ENCODE measurements at places on chromosomes 1 and 21.

DNA sequence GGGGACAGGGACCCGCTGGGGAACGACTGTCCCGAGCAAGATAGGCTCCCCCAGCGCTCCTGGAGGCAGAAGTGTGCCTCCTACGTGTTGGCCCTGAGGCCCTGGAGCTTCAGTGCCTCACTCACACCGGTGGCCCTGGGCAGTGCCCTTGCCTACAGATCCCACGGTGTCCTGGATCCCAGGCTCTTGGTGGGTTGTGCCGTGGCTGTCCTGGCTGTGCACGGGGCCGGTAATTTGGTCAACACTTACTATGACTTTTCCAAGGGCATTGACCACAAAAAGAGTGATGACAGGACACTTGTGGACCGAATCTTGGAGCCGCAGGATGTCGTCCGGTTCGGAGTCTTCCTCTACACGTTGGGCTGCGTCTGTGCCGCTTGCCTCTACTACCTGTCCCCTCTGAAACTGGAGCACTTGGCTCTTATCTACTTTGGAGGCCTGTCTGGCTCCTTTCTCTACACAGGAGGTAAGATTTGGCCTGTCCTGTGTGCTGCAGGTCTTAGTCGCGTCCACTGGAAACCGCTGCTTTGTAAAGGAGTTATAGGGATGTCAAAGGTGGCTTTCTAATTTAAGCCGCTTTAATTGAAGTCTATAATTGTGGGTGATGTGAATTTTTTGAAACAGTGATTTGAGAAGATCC lies 717 bp downstream of the UBIAD1 start:
- DNase-seq = no peak

- peak; percentile 83 for DNase-seq
Measured at GRCh38 chr1:244210884-244211558, 159.9 kb downstream of the ZBTB18 start.

DNA sequence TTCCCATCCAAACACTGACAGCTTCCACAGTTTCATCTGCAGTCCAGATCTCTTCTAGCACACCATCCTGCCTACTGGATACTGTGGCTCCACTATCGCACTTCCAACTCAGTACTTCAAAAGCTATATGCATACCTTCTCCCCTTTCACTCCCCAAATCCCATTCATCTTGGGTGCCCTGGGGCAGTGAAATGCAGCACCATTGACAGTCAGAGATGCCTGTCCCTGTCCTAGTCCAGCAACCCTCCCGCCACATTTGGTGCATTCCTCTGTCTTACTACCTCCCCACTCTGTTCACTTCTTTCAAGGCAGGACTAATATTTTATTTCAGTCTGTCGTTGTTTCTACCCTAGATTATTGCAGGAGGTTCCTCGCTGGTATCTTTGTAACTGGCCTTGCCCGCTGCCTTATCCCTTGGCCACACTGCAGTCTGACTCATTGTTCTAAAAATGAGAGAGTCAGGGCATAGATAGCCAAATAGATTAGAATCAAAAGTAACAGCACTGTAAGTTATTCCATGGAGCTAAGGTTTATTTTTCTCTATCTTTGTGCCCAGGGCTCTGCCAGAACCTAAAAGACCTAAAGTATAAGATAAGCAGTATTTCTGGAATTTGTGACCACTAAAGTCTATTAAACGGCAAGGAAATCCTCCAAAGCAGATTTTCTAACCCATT lies 96.7 kb downstream of the ESRRG start:
- peak; percentile 7 for DNase-seq

GRCh38 chr1:156203331-156203730 lies 9.4 kb downstream of the SLC25A44 start:
- DNase-seq = no peak

GRCh38 chr1:10867138-10867721 lies 70.8 kb upstream of the CASZ1 start:
- DNase-seq = peak; percentile 90

DNA sequence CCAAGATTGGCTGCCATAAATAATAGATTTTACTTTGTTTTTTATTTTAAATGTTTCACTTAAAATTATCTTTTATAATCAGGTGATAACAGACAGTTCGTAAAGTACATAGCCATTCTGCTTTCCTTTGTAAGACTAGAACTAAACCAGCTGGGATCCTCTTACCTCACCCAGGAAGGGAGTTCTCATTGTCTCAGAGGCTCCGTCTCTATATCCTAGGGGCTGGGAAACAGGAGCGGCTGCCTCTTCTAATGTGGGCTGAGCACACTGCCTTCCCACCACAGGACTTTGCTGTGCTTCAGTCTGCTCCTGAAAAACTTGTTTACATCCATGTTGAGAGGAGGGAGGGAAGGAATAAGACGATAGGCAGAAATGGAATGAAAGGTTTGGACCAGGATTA lies 45.6 kb upstream of the PGD start:
- peak; percentile 54 for DNase-seq

GRCh38 chr1:226950316-226950715 lies 10.2 kb downstream of the COQ8A start:
- no peak for DNase-seq

DNA sequence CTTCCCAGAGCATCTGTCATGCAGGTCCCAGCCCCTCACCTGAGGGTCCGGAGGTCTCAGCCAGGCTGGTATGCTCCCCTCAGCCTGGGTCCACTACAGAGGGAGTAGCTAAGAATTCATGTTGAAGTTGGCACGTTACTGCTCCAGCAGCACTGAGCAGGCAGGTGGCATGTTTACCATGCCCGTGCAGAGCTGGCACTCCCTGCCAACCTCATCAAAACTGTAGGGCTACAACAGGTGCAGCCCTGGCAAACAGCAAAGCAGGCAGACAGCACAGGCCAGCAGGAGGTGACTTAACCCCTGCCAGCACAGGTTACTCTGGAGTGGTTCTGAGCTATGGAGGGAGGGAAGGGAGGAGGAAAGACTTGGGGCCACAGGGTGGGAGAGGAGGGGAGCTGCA lies 46.4 kb downstream of the NUAK2 start:
- DNase-seq = no peak

DNA sequence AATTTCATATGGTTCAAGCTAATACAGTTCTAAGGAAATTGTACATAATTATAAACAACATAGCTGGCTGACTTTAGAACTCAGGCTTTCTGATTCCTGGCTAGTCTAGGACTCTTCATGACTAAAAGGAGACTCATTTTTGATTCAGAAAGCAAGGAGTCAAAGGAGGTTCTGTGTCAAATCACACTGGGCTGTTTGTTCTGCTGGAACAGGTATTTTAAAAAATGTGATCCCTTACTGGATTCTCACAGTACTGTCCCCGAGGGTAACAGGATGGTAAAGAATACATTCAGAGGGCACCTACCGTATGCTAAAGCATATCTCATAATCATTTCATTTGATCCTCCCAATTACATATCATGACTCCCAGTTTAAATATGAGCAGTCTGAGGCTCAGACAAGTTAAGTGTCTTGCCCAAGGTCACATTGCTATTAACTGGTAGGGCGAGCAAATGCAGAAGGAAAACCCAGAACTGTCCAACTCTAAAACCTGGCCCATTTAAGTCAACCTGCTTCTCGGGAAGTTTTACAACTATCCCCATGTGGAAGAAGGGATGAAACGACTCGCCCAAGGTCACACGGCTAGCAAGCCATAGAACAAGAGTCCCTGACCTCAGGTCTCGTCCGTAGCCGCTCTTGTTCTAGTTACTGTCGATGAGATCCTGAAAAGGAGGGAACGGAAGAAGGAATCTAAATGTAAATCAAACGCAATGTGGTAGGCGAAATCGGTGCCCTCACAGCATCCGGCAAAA lies 675 bp downstream of the MYSM1 start:
- DNase-seq = no peak

DNA sequence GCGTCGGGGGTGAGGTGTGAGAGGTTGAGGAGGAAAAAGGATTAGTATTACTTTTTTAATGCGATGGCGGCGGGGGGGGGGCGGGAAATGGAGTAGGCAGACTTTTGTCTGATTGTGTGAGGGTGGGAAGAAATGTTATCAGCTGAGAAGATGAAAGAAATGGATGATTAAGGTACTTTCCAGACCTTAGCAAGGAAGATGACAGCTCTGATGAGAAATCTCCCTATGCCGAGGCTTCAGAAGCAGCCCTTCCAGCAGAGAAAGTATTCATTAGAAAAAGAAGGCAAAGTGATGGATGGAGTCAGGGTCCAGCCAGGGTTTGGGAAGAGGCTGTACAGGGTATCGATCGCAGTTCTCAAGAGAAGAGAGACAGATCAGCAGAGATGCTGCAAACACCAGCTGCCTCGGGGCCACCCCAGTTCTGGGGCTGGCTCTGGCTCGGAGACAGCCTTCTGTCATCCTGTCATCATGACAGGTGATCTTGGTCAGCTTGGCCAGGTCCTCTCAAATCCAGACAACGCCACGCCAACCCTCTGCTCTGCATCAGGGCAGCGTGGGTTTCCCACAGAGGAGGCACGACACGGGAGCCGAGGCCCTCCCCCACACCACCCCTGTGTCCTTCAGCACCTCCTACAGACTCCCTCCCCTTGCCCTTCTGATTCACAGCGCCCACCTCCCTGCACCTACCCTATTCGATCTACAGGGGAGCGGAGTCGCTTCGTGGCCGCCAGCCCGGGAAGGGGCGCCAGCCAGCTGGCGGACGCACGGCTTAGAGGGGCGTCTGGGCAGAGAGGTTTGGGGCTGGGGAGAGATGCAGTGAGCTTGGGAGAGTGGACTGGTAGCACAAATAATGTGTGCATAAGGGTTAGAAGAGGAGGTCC lies 674 bp upstream of the ATXN7L2 start:
- peak; percentile 70 for DNase-seq

DNA sequence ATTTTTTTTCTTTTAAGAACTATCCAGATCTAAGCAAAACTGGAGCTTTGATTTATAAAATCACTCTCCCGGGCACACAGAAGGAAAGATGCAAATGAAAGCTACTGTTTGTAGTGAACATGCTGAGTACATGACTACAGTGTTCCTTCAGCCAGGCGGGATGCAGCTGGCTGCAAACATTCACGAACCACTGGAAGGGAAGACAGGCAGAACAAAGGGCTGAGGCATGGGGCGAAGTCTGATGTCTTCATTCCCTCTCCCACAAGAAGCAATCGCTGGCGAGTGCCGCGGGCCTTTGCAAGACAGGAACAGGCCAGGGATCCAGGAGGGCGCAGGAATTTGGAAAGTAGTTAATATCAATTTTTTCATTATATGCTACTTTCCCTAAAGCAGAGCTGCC lies 257.9 kb upstream of the AJAP1 start:
- no peak for DNase-seq

DNA sequence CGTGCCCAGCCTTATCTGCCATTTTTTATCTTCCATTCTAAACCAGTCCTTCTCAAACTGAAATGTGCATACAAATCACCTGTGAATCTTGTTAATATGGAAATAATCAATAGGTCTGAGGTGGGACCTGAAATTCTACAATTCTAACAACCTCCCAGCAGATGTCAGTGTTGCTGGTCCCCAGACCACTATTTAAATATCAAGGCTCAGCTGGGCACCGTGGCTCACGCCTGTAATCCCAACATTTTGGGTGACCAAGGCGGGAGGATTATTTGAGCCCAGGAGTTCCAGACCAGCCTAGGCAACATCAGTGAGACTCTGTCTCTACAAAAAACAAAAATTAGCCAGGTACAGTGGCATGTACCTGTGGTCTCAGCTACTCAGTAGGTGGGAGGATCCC lies 4.1 kb downstream of the UQCRHL start:
- peak; percentile 51 for DNase-seq

DNA sequence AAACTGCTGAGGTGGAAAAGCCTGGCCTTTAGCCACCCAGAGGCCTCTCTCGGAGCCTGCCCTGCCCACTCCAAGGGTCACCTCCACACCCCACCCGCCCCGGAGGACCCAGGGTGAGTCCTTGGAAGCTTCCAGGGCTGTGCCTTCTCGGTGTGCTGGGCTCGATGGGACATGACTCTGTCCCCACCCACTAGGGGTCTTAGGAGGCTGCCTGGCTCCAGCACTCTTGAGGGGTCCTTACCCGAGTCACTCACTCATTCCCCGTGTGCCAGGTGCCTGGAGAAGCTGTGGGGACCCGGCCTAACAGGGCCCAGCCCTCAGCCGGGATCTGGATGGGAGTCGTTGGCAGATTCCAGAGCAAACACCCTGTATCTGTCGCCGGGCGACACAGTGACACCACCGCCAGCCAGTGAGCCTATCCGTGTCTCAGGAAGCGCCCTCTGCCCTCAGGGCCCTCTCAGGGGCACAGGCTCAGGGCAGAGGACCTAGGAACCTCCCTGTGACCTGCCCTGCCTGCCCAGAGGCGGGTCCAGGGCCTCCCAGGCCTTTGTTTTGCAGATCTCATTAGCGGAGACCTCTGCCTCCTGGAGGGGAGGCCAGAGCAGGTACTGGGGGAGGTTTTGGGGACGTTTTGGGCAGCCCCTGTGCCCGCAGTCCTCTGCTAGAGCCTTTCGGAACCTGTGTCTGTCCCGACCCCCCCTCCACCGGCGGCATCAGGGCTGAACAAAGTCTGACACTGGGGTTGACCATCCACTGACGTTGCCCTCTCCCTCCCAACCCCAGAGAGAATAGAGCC lies 3.1 kb upstream of the PRKCZ start:
- DNase-seq = no peak

DNA sequence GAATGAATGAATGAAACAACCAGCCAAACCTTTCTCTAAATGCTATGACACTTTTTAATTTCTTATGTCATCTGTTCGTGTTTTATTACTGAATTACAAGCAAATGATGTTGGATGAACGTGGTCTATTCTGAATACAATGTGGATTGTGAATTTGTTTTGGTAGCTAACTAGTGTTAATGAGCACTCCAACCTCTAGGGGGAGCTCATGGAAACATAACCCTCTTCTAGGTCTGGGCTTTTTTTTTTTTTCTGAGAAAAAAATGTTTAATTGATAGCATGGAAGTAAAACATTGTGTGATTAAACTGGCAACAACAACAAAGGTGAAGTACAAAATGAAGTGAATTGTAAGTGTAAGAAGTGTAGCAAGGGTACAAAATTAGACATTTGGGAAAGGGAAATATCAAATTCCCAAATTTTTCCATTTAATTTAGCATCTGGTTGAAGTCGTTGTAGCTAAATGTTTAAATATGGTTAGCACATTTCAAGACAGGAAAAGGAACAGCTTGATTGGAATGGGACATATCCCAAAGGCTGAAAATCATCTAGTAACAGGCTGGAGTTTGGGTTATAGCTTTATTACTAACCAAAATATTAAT lies 42.6 kb upstream of the PTGS2 start:
- DNase-seq = peak; percentile 72

DNA sequence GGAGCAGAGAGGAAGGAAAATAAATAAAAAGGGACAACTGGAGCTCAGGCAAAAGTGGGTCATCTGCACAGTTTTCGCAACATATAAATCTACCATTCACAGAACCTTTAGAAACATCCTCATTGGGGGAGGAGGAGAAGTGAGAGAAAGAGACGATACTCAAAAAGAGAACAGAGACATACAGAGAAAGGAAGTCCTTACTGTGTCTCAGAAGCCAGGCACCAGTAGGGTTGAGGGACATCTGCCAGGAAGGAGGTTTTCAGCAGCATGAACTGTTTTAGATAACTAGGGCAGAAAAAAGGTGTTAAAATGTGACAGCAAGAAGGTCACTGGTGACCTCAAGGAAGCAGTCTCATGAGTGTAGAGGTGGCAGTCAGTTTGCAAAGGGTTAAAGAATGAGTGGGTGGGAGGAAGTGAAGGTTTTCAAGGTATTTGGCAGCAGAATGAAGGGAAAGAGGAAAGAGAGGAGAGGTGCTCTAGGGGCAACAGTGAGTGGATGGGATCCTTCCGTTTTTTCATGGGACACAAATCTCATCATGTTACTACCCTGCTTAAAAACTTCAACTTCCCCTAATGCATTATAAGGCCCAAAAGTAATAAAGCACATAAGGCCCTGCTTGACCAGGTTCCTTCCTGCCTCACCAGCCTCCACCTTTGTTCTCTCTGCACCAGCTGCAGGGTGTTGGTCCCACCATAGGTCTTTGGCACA lies 9.5 kb downstream of the JAK1 start:
- DNase-seq = no peak

GRCh38 chr1:58971629-58972140 lies 187.8 kb upstream of the JUN start:
- DNase-seq = no peak

All from iPS-NIHi11 (cell line).